ENCODE measurements at places on chromosomes 5 and 9.
A peak's percentile ranks its signal among the peaks of the same experiment; 100 is the strongest.

DNA sequence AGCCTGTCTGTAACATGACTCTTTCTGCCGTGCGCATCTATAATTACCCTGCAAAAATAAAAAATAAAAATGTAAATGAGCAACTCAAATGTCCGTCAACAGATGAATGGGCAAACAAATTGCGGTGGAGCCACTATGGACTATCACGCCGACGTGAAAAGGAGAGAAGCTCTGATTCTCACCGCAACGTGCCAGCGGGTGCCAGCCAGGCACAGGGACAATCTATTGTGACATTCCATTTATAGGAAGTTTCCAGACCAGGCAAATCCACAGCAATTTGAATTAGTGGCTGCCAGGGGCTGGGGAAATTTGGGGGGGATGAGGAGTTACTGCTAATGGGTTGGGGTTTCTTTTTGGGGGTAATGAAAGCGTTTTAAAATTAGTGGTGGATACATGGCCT is 96.8 kb downstream of the VAV2 start:
- DNase-seq: no peak

GRCh38 chr5:68482199-68482598 is 266.6 kb downstream of the PIK3R1 start:
- no peak for DNase-seq

GRCh38 chr5:44189255-44189654 is 200.0 kb downstream of the FGF10 start:
- DNase-seq: no peak

GRCh38 chr5:136174021-136174659 is 18.8 kb downstream of the SMIM32 start:
- no peak for DNase-seq

- DNase-seq: no peak
Measured at GRCh38 chr5:173055042-173055721, 970 bp upstream of the CREBRF start.

GRCh38 chr5:86786955-86787354 is 169.2 kb downstream of the COX7C start:
- no peak for DNase-seq

GRCh38 chr9:116394894-116395698 is 241.5 kb downstream of the PAPPA start:
- no peak for DNase-seq

DNA sequence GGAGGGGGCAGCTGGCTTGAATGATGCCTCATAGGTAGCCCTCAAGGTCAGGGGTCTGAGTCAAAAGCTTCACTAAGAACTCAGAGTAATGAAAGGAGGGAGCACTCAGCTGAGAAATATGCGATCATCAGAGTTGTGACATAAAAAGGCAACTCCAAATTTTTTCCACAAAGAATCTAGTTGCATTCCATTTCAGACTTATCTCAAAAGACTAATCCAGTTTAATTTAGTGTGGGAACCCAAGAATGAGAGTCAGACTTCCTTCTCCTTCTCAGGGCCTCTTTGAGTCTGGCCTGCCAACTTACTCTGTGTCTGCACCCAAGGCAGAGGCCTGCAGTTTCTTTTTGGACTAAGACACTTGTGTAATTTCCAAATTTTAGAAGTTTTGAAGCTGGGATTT is 34.7 kb downstream of the GABRP start:
- DNase-seq: no peak

- no peak for DNase-seq
Measured at GRCh38 chr9:95440447-95440846, 76.3 kb downstream of the PTCH1 start.

GRCh38 chr5:9194509-9194908 is 351.4 kb downstream of the SEMA5A start:
- DNase-seq: no peak

DNA sequence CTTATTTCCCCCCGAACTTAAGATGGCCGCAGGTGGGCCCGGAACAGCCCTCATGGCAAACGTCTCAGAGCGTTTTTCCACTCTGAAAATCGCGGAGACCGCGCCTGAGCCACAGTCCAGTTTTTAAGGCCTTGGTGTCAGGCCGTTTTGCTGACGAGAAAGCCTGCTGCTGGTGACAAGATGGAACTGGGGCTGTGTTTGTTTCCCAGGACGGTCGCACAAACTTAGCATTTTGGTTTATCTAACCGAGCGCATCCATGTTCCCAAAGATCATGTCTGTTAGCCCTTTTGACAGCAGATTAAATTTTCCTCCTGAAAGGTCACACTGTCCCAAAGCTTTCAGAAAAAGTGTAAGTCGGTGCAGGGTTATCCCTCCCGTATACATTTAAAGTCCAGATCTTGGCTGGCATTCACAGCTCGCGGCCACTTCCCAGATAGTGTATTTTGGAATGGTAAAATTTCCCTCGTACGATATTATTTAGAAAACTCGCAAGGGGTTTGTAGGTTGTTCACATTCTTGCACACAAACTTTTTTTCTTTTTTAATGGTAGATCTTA is 812 bp downstream of the SREK1 start:
- no peak for DNase-seq

DNA sequence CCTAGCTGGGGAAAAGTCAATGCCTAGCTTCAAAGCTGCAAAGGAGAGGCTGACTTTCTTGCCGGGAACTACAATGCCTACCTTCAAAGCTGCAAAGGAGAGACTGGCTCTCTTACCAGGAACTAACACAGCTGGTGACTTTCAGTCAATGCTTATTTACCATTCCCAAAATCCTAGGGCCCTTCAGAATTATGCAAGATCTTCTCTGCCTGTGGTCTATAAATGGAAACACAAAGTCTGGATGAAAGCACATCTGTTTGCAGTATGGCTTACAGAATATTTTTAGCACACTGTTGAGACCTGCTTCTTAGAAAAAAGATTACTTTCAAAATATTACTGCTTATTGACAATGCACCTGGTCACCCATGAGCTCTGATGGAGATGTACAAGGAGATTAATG is 259.4 kb downstream of the PLK2 start:
- DNase-seq: no peak

GRCh38 chr5:89267788-89268187 is 384.8 kb upstream of the MEF2C start:
- no peak for DNase-seq

- DNase-seq: no peak
Measured at GRCh38 chr9:129270903-129271431, 92.9 kb upstream of the IER5L start.

DNA sequence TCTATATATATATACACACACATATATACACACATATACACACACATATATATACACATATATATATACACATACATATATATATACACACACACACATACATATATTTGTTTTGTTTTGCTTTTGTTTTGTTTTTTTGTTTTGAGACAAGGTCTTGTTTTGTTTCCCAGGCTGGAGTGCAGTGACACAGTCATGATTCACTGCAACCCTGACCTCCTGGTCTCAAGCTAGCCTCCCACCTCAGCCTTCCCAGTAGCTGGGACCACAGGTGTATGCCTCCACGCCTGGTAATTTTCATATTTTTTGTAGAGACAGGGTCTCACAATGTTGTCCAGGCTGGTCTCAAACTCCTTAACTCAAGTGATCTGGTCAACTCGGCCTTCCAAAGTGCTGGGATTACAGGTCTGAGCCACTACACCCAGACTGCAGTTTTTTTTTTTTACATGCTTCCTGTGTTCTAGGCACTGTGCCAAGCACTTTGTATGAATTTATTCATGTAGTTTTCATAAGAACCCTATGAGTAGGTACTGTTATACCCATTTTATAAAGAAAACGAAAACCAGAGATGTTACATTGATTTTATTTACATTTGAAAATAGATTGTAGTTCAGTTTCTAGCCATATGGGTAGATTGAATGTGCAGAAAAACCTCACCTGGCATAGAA is 120.7 kb downstream of the PBX3 start:
- DNase-seq: no peak

DNA sequence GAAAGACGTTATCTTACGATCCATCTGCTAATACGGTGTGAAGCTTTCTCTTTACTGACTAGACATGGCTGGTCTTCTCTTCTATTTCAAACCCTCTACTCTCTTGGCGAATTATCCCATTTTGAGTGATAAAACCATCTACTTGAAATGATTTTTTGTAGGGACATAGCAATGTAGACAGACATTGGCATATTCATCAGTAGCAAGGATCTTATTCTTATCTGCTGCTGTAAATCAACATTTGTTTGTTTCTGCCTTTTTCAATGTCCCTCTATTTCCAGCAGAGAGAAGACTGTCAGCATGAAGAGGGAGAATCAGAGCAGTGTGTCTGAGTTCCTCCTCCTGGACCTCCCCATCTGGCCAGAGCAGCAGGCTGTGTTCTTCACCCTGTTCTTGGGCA is at the start of gene OR1J4:
TSS of gene OR1J4 (plus strand) at position 301 of the 400 bp plus-strand sequence. CDS start at position 301, 0 bp downstream.
- DNase-seq: no peak

DNA sequence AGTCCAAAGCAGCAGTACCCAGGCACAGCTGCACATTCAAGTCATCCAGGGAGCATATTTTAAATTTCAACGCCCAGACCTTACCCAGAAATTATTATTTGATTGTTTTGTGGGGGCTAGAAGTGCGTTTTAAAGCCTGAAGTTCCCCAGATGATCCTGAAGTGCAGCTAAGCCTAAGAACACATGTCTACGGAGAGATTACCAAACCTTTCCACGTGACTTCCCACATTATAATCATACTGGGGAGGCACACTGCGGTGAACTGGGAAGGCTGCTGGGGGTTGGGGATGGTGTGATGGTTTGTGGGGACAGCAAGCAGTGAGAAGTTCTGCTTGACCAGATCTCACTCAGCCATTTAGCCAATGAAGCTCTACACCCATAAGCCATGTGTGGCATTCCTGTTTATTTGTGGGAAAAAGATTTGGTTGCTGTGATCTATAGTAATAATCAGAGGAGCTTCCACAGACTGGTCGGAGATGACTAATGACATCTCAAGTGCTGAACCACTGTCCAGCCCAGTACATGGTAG is 93.4 kb upstream of the CDH6 start:
- DNase-seq: no peak

DNA sequence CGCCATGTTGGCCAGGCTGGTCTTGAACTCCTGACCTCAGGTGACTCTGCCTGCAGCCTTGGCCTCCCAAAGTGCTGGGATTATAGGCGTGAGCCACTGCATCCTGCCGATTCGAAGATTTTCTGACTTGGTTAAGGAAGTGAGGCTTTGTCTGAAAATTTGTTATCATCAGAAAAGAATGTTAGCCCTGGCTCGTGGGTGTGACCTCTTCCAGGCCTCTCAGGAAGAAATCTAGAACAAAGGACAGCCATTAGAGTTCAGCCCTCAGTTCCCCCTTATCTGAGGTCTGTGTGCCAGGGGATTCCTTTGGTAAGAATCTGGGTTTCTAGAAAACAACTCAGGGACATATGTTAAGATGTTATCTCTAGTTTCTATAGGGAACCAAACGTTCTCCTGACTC is 6.2 kb downstream of the OR2S2 start:
- no peak for DNase-seq

DNA sequence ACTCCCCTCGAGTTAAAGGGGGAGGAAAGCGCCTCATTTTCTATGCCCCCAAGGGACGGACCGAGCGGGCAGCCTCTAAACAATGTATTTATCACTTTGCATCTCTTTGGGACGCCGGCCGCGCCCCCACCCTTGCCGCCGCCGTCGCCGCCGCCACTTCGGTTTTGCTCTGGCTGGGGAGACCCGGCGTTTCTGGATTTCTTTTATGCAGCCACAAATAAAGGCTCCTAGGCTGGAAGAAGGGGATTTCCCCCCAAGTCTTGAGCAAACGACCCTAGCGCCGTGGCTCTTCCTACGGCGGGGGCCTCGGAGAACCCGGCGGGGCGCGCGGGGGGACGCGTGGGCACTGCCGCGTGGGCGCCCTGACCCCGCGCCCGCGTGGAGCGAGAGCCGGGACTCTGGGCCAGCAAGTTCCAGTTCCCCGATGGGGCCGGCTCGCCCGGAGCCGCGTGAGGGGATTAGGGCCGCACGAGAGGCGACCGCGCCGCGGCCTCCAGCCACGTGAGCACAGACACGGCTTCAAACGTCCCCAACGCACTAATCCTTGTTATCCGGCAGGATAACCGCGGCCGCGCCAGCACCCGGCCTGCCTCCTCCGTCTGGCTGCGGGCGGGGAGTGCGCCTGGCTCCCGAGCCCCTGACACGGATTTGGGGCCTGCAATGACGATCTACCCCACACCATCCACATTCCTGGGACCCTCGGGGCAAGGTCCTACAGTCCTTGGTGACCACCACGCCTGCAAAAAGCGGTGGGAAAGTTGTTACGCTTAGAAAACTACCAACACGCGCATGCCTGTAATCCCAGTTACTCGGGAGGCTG is 7.9 kb upstream of the NEUROG1 start:
- DNase-seq: no peak

- DNase-seq: no peak
Measured at GRCh38 chr5:44388321-44389089, 715 bp downstream of the FGF10 start.

DNA sequence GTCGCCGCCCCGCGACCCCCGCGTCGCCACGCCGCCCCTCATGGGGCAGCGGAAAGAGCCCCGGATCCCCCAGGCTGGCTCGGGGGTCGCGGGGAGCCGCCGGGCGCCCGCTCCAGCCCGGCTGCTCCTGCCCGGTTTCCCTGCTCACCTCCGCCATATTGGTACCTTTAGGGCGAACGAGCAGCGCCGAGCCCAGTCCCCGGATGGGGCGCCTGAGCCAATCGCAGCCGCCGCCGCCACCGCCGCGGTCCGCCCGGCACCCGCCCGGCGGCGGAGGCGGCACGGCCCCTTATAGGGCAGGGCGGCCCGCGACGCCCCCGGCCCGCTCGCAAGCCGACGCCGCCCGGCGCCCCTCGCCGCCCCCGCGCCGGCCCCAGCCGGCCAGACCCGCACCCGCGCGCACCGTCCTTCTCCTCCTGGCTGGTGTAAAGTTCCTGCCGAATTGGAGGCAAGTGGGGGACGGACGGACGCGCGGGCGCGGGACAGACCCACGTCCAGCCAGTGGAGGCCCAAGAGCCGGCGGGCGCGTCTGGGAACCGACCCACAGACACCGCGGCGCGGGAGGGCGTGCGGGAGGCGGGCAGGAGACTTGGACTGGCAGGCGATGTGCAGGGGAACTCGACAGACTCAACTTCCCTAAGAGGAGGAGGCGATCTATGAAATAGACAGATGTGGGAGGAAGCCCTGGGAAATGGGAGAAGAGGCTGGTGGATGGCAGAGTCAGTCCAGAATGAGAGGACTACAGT is at the start of gene MIER3:
TSS of gene MIER3 (minus strand) at position 178 of the 746 bp plus-strand sequence. CDS start at position 157, 21 bp downstream.
- peak; percentile 59 for DNase-seq

GRCh38 chr5:168317521-168318147 is 26.2 kb downstream of the WWC1 start:
- no peak for DNase-seq

GRCh38 chr9:127518091-127518856 is 67.0 kb downstream of the LRSAM1 start:
- no peak for DNase-seq

DNA sequence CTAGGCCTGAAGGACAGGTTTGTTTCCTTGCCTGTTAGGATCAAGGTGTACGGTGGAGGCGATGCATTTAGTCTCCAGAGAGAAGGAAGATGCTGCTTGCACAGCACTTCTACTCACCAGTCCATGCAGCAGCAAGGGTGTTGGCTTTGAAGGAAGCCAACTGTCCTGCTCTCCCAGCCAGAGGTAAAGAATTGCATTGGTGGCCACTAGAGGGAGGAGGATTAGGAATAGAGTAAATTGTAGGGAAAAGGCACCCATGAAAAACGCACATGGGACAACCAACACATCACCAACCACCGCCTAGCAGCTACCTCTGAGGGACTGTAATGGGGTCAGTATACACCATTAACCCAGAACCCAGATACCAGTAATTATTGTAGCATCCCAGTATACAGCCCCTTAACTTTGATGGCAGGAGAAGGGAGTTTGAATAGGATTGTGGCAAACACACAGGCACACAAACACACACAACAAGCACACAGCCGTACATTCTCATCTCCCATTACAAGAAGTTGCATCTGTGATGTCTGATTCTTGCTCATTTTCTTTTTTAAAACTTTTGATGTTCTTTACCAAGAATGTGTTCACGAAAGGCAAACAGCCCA is 267.7 kb downstream of the ADAMTS6 start:
- no peak for DNase-seq

All from stimulated activated CD4-positive, alpha-beta T cell treated with anti-CD3 and anti-CD28 coated beads, Interleukin-12 subunit alpha, Interleukin-12 subunit beta, amount 100 ng/mL, for 48 hours (primary cell).